ENCODE measurements at places on chromosomes 16 and 17.

DNA sequence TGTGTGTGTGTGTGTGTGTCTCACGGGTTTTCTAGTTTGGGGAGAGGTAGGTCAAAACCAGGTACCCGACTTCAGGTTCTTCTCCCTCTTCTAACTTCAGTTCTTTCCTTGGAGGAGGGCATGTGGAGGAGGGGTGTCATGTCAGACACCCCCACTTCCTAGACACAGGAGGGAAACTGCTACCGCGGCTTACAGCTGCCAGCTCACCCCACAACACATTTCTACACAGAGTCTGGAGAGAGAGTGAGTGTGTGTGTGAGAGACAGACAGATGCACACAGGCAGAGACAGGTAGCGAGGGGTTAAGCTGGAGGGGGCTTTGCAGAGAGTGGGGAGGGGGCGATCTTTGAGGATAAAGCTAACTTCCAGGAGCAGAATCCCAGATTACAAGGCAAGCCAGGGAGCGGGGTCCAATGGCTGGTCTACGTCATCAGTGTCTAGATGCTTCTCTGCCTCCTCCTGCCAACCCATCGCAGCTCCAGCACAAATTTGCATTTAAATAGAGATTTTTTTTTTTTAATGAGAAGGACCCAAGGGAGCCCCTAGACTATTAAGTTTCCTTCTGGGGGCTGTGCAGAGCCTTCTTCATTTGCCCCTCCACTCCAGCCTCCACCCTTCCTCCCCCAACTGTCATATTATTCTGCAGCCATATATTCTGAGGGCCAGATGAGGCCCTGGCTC, 48.9 kb downstream of the MRM1 start:
- DNase-seq = no peak

DNA sequence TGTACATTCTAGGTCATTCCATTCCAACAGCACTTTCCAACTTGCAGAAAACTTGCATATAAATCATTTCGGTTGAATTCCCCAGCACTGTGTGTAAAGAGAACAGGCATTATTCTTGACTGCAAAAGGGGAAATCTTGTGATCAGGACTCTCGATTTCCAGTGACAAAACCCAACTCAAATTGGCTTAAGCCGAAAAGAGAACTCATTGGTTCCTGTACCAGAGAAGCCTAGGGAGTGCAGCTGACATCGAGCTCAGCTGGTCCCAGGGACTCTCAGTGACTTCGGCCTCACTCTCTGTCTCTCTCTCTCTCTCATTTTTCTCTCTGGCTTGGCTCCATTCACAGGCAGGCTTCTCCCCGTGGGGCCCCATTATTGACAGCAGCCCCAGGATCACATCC, 30.7 kb downstream of the CD300LF start:
- no peak for DNase-seq

GRCh38 chr17:57121308-57122042, 36.4 kb downstream of the AKAP1 start:
- no peak for DNase-seq

- no peak for DNase-seq
These were observed 128.9 kb upstream of the GOT2 start for GRCh38 chr16:58863042-58863441.

GRCh38 chr17:61551255-61551742, 39.7 kb downstream of the NACA2 start:
- no peak for DNase-seq

- DNase-seq = no peak
These were observed 273.9 kb upstream of the MAF start for GRCh38 chr16:79874391-79874790.

DNA sequence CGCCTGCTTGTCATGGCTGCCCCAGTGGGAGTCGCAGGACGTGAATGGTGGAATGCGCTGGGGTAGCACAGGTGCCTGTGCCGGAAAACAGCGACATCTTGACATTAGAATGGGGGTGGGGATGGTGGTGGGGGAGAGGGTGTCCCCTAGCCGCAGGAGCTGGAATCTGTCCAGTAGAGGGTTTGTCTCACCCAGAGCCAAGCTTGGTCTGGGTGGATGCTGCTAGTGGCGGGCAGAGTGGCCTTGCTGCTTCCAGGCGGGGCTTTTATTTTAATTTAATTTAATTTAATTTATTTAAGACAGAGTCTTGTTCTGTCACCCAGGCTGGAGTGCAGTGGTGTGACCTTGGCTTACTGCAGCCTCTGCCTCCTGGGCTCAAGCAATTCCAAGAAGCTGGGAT, 7.7 kb downstream of the BAIAP2 start:
- no peak for DNase-seq

- DNase-seq = no peak
These were observed at the start of gene MC1R for GRCh38 chr16:89918453-89919347. MC1R (plus strand) TSS chr16:89918862; CDS start chr16:89919259, 397 bp downstream.

- DNase-seq = no peak
These were observed 131.4 kb upstream of the FOXF1 start for GRCh38 chr16:86378831-86379504.

DNA sequence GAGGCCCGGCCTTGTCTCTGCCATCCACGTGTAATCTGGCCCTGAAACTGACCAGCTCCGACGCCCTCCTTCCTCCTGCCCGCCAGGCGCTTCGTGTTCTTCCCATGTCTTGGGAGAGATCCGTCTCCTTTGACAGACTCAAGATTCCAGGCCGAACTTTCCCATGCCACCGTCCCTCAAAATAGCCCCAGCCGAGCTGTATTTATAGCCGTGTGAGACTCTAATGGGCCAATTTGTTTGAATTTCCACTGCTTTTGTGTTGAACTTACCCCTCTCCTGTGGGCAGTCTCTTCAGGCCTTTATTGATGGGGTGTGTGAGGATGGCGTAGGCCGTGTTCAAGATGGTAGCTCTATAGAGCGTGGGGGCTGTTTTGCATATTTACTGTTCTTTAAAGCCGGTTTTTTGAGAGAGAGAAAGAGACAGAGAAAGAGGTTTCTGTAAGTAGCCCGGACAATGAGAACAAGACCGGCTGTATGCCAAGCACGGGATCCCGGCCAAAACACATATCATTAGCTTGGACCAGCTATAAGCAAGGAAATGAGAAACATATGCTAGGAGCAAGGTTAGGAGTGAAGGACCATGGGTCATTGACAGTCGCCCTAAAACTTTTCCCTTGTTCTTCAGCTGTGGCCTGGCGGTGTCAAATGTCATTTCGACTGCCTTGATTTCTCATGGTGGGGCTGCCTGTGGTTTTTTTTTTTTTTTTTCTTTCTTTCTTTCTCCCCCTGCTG, 124.5 kb upstream of the ZFHX3 start:
- no peak for DNase-seq
